Stimulated activated CD4-positive, alpha-beta T cell treated with anti-CD3 and anti-CD28 coated beads, Interleukin-12 subunit alpha, Interleukin-12 subunit beta, amount 100 ng/mL, for 48 hours (primary cell): ENCODE measurements at places on chromosomes 6 and 20.

- no peak for DNase-seq
Measured at GRCh38 chr6:10495029-10495428, 26.1 kb upstream of the GCNT2 start.

GRCh38 chr6:321536-322258 lies 29.4 kb downstream of the DUSP22 start:
- DNase-seq = no peak

DNA sequence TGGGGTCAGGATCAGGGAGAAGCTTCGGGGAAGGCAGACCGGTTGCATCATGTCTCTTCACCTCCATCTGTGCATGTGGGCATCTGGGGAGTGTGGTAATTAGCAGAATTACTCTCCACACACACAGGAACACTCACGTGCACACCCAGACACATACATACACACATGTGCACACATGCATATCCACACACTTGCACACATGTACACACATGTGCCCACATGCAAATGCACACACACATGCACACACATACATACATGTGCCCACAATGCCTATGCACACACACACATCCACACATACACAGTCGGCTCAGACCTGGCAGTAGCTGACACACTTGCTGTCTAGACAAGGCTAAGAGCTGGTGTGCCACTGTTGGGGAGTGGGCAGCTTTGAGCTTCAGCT lies 212.3 kb upstream of the PMEPA1 start:
- DNase-seq = no peak

- peak; percentile 2 for DNase-seq
Measured at GRCh38 chr20:63135411-63135810, 80.5 kb downstream of the YTHDF1 start.

GRCh38 chr6:3414327-3415081 lies 42.3 kb downstream of the SLC22A23 start:
- DNase-seq = no peak

- no peak for DNase-seq
Measured at GRCh38 chr6:129306826-129307225, 403.2 kb downstream of the ARHGAP18 start.

DNA sequence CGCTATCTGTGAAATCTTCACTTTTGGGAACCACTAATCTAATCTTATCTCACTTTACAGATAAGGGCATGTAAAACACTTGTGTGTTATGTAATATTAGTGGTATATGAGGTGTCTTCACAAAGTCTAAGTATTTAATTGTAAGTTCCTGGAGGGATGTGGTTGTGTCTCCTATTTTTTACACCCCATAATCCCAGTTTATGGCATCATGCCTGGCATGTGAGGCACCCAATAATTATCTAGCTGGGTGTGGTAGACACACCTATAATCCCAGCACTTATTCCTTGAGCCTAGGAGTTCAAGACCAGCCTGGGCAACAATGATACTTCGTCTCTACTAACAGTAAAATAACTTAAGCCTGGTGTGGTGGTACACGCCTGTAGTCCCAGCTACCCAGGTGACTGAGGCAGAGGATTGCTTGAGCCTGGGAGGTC lies 16.5 kb upstream of the TBCC start:
- DNase-seq = no peak

GRCh38 chr20:3842348-3842930 lies 4.2 kb upstream of the MAVS start:
- DNase-seq = no peak

GRCh38 chr6:136566007-136566487 lies 15.8 kb upstream of the MAP7 start:
- no peak for DNase-seq

DNA sequence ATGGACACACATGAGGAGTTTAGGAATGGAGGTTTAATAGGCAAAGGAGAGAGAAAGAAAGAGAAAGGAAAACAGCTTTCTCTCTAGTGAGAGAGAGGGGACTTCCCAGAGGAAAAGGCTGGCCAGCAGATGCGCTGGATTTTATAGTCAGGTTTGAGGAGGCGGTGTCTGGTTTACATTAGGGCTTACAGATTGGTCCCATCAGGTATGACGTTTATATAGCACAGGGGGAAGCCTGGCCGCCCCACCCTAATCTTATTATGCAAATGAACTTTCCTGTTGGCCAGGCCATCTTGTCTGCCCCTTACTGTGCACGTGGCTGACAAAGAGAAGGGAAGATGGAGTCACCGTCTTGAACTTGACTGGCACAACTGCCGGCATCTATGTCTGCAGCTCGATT lies 86.6 kb upstream of the QKI start:
- no peak for DNase-seq

DNA sequence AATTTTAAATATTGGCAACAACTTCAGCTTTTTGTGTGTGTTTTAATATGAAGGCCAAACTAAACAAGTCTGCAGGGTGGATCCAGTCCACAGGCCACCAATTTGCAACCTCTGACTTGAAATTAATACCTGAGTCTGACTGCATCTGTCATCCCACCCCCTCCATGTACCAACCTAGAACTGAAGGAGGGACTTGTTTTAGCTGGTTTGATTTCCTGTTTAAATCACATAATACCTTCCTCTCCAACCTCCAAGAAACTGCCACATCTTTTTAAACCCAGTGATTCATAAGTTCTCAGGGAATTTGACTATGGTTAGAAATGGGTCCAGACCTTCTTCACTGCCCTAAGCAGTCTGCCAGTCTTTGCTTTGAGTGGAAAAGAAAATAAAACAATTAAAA lies 21.6 kb downstream of the RNF8 start:
- DNase-seq = no peak

DNA sequence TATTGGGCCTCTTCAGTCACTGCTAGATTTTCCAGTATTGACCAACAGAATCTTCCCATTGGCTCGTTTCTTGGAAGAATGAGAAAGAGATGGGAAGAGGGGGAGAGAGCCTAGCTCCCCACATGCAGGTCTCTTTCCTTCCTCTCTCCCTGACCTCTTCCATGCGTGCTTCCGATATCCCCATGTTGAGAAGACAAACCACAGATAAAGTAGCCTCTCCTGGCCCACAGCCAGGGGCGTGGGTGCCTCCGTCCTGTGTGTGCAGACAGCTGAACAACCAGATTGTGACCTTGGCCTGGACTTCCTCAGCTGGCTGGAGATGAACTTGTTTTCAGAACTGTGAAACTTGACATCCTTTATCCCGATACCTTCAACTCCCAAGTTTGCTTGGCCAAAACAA lies 71.0 kb downstream of the EDN3 start:
- DNase-seq = no peak

GRCh38 chr6:40695750-40696415 lies 108.7 kb upstream of the LRFN2 start:
- no peak for DNase-seq

DNA sequence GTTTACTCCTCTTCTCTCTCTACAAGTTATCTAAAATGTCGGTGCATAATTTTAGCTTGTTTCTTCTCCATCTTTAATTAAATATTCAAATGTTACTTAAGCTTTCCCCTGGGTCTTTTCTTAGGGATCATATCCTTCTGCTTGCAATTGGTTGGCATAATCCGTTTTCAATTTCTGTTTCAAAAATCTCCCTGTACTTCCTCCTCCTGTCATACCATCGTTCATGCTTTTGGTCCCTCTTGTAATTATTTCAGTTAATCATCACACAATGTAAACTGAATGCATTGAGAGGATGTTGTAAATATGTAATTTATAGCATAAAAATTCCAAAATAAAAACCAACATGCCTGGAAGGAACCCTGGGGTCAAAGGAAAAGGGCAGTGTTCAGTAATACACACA lies 189.2 kb upstream of the RAB32 start:
- no peak for DNase-seq

GRCh38 chr6:118134206-118134605 lies 227.1 kb downstream of the SLC35F1 start:
- no peak for DNase-seq

DNA sequence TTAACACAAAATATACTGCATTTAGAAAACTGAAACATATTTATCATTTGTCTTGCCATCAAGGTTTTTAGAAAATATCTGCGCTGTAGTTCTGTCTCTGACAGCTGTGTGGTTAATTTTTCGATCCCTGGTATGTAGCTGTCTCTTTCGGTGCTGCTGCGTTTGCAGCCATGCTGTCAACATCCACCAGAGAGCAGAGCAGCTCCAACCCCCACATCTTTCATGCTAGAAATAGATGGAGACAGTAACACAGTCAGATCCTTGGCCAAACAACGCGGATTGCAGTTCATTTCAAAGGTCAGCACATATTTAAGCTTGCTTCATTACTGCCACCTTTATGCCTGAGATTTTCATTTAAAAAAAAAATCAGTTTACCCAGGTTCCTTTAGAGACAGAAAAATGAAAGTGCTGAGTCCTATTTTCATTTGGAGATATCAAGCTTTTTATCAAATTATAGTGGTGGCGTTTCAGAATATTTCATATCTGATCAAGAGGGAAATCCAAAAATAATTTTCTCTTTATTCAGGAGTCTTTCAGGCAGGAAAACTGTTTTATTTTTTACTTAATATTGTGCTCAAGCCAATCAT lies 157.7 kb upstream of the MMS22L start:
- no peak for DNase-seq

DNA sequence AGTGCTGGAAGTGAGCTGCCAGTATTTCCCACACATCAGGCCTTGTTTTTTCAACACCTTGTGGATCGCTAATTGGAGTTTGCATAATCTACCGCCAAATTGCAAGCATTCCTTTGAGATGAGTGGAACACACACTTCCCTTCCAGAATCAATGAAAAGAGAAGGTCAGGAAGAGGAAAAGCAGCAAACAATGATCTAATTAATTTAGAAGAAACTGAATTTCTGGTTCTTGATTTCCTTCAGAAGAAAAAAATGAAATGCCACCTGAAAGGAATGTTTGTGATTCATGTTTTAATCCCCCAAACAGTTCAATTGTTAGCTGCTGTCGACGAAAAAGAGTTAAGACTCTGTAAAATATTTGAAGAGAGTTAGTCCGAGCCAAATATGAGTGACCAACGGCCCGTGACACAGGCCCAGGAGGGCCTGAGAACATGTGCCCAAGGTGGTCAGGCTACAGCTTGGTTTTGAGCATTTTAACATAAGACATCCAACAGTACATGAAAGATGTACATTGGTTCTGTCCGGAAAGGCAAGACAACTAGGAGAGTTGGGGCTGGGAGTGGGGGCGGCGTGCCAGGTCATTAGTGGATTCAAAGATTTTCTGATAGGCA lies 182.3 kb downstream of the MTFR2 start:
- no peak for DNase-seq

GRCh38 chr6:97630604-97631003 lies 347.6 kb upstream of the MMS22L start:
- no peak for DNase-seq

- DNase-seq = no peak
Measured at GRCh38 chr20:48226642-48227041, 441.4 kb upstream of the SULF2 start.

GRCh38 chr6:23736577-23736976 lies 389.4 kb upstream of the NRSN1 start:
- DNase-seq = no peak

DNA sequence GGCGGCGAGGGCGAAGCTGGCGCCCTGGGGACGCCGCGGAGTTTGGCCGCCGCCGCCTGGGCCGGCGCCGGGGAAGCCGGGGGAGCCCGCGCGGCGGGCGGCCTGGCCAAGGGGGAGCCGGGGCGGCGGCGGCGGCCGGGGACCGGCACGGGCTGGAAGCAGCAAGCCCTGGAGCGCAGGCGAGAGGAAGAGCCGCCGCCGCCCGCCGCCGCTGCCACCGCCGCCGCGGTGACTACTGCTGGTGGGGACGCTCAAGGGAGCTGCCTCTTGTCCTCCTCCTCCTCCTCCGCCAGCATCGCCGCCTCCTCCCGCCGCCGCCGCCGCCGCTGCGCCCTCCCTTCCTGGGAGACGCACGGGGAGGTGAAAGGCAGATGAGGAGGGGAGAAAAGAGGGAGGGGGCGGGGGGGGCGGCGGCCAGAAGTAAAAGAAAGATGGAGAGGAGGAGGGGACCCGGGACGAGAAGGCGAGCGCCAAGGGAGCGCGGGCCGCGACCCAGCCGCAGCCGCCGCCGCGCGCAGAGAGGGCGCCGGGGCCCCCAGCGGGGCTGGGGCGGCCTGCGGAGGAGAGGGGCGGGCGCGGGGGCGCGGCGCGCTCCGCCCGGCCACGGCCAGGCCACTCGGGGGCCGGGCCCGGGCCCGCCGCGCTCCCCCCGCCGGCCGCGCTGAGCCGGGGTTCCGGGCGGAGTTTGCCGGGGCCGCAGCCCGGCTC lies 846 bp downstream of the PDE10A start:
- no peak for DNase-seq

DNA sequence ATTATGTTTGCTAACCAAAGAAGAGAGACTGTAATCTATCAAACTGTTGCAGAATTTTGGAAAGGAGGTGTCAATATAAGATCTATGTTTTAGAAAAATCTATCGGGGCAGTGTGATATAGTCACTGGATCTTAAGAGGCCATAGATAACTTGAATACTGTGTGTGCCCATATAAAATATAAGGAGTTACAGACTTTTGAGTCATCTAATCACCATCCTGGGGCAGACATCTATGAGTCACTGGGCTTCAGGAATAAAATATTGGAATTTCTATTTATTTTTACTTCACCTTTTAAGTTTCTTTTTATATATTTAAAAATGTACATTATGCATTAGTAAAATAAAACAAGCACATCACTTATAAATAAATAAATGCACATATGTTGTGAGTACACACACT lies 509.3 kb upstream of the MAN1A1 start:
- DNase-seq = no peak

DNA sequence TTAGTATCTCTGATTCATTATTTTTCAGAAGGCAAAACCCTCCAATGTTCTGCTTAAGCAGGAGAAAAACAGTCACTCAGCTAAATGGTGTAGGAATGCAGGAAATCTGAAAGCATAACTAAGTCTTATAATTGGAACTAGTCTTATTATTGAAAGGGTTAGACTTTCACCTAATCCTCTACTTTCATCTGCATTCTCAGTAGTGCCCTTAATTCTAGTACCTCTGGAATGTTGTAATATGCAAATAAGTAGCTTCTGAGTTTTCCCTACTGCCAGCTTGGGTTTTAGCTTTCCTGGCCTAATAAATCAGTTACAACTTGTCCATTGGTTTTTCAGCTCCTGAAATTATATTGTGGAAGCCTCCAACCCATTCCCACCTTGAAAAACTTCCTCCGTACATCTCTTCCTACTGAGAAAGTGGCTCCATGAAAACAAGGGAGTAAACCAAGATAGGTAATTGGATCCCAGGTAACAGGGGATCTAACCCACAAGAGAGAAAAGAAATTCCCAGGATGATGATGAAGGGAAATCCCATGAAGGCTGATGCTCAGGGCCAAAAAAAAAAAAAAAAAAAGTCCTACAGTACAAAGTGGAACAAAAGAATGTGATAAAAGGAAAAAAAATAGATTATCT lies 147.0 kb downstream of the TBC1D32 start:
- no peak for DNase-seq

GRCh38 chr6:108697561-108698161 lies 136.9 kb downstream of the FOXO3 start:
- no peak for DNase-seq

- no peak for DNase-seq
Measured at GRCh38 chr6:140671926-140672325, 1297.5 kb upstream of the CITED2 start.
